ENCODE measurements at places on chromosomes 7 and 10.

GRCh38 chr7:25684360-25684759 is 456.1 kb upstream of the NPVF start:
- no peak for DNase-seq

- DNase-seq, result no peak
Measured at GRCh38 chr7:80231707-80232106, 97.1 kb downstream of the GNAI1 start.

- no peak for DNase-seq
Measured at GRCh38 chr10:79321951-79322350, 25.3 kb upstream of the PPIF start.

DNA sequence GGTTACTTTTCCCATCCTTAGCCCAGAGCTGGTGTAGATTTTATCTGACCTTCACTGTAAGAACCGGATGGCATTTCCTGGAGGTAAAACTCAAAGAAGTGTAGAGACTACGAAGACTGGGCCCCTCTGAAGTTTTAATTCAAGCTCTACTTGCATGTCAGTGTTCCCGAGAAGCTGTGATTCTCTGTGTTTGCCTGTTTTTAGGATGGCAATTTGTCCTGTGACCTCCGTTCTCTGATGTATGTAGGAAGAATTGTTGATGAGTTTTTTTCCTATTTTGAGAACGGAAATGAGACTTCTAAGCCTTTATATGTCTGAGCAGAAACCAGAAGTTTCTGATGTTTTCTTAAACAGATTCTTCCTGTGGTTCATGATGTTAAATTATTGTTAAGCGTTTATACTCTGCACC is 94.1 kb downstream of the CDCA7L start:
- DNase-seq, result no peak

GRCh38 chr7:137879357-137880158 is 32.8 kb upstream of the DGKI start:
- DNase-seq, result no peak

DNA sequence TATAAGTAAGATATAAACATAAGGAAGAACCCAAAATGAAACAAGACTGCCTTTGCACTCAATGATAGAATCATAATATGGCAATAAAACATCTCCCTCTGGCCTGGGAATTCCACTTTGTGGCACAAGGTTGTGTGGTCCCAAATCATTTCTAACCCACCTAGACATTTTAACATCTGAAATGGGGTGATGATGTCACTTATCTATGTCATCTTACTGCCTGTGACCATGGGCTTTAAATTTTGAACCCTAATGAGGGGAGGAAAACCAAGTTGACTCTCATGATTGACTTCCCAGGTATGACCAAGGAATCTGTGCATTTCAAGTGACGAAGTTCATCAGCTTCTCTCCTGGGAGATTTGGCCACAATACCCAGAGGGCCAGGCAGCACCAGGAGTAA is 24.5 kb upstream of the ACSM6 start:
- no peak for DNase-seq

DNA sequence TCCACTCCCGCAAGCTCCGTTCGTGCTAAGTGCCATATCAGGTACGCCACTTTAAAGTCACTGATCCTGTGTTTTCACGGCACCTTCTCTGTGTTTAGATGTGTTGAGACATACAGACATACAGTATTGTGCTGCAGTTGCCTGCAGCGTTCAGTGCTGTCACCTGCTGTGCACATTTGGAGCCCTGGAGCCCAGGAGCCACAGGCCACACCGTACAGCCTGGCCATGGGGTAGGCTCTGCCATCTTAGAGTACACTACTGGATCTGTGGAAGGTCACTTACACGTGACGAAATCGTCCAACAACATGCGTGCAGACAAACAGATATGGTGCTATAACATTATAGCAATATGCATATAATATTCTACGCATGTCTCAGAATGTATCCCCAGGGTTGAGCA is 111.3 kb downstream of the ELFN1 start:
- DNase-seq, result no peak

DNA sequence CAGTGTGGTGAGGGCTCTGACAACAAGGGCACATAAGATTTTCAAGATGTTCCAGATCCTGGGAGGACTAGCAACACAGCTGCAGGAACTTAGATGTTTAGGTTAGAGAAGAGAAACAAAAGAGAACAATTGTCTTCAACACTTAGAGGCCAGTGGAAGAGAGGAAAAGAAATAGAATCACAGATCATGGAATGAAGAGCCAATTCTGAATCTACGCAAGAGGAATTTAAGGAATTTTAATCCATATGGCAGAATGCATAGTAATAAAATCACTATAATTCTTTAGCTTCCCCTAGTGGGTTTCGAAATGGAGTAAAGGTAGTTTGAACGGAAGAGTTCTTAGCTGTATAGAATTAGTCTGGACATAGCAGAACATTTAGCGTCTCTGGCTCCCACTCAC is 114.6 kb upstream of the LRRTM3 start:
- no peak for DNase-seq

DNA sequence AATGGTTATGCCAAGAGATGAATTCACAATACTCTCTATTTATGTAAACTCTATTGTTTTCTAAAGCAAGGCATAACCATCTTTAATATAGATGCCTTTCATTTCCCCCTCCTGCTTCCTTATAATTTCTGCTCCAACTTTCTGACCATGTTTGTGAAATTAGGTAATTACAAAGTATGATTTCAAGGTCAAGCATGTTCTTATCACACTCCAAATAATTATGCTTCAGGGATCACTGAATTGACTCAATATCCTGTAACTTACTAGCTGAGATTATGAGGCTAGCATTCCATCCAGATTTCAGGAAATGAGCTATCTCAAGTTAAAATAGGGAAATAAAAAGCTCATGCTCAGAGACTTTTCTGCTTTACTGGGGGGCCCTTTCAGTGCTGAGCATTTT is 655.9 kb upstream of the IGFBP3 start:
- no peak for DNase-seq

- DNase-seq, result no peak
Measured at GRCh38 chr7:151608031-151608551, 88.4 kb upstream of the RHEB start.

DNA sequence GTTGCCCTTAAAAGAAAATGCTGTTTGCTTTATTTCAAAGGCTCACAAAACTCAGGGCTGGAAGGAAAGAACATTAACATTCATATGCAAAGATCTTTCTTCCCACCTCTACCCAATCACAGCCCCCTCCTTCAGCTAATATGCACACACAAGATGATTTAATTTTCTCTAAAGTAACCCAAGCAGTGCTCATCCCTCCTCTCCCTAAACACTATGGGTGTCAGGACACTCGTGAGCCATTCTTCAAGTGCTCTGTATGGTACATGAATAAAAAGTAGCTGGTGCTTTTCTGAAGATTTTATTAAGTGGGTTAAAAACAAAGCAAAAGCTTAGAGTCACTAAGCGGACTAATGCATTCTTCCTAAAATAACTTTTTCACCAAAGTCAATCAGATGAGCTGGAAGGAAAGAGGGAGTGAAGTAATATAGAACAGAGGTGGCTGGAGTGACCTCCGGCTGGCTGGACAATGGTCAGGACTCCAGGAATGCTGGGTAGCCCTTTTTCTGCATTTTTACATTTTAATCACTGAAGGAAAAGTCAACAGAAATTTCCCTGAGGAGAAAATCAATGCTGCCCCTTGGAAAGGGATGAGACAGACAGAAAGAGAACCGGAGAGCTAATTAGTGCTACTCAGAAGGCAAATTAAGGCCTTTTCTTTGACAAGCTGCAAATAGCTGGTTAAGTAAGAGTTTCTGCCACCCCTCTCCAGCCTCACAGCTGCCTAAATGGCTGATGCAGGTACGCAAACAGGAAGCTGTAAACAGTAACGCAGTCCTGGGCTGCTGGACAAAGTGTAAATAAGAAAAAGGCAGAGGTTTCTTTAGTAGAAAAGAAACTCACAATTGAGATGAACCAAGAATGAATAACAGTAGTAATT is 6.6 kb downstream of the DGKI start:
- no peak for DNase-seq

DNA sequence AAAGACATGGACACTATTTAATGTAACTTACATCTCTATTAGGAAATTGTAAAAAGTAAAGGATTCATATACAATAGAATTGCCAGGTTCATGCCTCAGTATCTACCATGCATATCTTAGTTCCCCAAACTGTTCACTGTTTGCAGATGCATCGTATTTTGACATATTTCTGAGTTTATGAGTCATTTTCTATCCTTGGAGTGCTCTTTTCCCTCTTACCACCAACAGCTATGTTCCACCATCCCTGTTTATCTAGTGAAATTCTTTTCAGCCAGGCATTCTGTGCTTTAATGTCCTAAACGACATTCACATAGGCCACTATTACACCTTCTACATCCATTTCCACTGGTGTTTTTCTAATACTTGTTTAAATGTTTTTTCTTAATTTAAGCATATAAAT is 139.4 kb upstream of the HPS1 start:
- no peak for DNase-seq

- no peak for DNase-seq
Measured at GRCh38 chr7:388023-388960, 98.3 kb downstream of the FOXL3 start.

- DNase-seq, result no peak
Measured at GRCh38 chr7:97313900-97314299, 196.4 kb downstream of the SDHAF3 start.

- no peak for DNase-seq
Measured at GRCh38 chr7:92648067-92648466, 57.9 kb upstream of the FAM133B start.

- no peak for DNase-seq
Measured at GRCh38 chr7:18844735-18845134, 272.7 kb downstream of the TWIST1 start.

GRCh38 chr10:86443069-86443468 is 76.5 kb upstream of the GRID1 start:
- DNase-seq, result no peak

- DNase-seq, result peak; percentile 60
Measured at GRCh38 chr7:121547544-121548092, 151.5 kb upstream of the FAM3C start.

DNA sequence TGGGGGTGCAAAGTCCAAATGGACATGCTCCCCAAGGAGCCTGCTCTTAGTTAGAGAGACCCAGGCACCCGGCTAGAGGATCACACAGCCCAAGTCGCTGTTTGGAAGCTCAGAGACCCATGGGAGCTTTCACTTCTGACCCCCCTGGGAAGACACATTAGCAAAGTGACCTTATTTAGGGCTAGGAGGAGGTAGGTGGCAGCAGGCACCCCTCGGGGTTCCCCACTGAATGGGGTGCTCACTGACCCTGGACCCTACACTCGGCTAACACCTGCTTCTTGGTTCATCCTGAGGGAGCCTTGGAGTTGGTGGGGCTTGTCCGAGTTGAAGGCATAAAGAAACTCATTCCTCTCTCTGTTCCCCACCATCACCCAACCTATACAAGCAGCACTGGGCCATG is 27.1 kb upstream of the HABP2 start:
- no peak for DNase-seq

- DNase-seq, result no peak
Measured at GRCh38 chr10:36117231-36117630, 475.1 kb upstream of the FZD8 start.

- no peak for DNase-seq
Measured at GRCh38 chr10:124541076-124541903, 79.7 kb downstream of the LHPP start.

- DNase-seq, result no peak
Measured at GRCh38 chr10:5746197-5746596, 61.6 kb downstream of the TASOR2 start.

- no peak for DNase-seq
Measured at GRCh38 chr7:82056282-82056681, 286.4 kb upstream of the HGF start.

DNA sequence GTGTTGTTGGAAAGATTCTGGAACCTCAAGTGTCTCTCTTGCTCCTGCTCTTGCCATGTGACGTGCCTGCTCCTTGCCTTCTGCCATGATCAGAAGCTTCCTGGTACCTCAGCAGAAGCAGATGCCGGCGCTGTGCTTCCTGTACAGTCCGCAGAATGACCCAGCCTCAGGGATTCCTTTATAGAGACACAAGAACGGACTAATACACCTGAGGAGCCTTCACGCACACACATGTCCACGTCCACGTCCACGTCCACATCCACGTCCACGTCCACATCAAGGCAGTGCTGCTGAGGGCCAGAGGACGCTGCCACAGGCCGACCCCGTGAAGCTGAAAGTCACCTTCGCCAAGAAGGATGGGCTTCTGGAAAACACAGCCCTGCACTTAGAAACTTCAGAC is 190.1 kb downstream of the MAD1L1 start:
- DNase-seq, result no peak

- no peak for DNase-seq
Measured at GRCh38 chr10:46318799-46319198, 32.0 kb downstream of the ANTXRL start.

DNA sequence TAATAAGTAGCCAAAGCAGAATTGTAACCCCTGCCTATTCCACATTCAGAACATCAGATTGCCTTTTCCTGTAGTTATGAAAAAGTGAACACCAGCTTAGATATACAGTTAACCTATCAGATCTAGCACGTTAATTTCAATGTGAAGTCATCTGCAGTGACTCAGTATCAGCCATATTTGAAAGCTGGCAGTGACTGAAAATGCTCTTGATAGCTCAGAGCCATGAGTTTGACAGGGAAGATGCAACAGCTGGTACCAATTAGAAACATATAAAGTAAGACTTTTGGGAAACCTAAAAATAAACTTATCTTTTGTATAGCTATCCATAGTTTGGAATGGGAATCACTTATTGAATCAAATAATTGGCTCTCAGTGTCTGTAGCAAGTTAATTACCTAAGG is 284.1 kb upstream of the NPSR1 start:
- no peak for DNase-seq

DNA sequence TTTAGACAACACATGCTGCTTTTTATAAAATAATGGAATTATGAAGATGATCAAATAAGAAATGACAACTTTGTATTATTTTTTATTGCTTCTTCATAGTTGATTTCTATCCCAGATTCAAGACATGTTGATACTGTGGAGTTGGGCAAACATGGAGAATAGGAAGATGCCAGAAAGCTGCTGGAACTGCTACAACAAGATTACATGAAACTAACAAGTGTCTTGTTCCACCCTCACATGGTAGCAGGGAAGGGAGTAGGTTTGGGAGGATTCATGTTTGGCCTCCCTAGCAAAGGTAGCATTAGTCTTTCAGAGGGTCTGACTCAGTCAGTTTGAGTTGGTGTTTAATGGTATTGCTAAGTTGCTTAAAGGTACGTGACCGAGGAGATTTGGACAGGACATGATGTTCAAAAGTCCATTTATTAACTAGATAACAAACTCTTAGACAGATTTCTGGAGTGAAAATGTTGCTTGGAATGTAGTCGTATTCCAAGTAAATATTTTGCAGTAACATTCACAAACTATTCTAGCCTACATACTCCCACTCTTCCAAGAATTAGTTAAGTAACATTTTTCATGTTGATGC is 33.1 kb downstream of the PRR15 start:
- no peak for DNase-seq

GRCh38 chr10:126135941-126136595 is 239.7 kb downstream of the FANK1 start:
- no peak for DNase-seq

DNA sequence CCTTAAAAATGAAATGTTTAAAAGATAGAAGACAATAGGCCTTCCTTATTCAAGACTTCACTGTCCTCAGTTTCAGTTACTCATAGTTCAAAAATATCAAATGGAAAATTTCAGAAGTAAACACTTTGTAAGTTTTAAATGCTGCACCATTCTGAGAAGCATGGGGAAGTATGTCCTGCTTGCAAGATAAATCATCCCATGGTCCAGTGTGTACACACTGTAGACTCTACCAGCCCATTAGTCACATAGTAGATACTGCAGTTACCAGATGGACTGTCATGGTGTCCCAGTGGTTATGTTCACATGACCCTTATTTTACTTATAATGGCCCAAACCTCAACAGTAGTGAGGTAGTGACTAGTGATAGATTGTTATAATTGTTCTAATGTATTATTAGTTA is 69.5 kb downstream of the PTPN12 start:
- no peak for DNase-seq

- no peak for DNase-seq
Measured at GRCh38 chr10:91034494-91035159, 113.7 kb upstream of the ANKRD1 start.
